H4 (cell line): ENCODE measurements at places on chromosomes 1 and 21. TPM values are rescaled to one million over a fixed set of nuclear protein-coding genes. Genes with fewer than 3 reads are reported as not detected.

DNA sequence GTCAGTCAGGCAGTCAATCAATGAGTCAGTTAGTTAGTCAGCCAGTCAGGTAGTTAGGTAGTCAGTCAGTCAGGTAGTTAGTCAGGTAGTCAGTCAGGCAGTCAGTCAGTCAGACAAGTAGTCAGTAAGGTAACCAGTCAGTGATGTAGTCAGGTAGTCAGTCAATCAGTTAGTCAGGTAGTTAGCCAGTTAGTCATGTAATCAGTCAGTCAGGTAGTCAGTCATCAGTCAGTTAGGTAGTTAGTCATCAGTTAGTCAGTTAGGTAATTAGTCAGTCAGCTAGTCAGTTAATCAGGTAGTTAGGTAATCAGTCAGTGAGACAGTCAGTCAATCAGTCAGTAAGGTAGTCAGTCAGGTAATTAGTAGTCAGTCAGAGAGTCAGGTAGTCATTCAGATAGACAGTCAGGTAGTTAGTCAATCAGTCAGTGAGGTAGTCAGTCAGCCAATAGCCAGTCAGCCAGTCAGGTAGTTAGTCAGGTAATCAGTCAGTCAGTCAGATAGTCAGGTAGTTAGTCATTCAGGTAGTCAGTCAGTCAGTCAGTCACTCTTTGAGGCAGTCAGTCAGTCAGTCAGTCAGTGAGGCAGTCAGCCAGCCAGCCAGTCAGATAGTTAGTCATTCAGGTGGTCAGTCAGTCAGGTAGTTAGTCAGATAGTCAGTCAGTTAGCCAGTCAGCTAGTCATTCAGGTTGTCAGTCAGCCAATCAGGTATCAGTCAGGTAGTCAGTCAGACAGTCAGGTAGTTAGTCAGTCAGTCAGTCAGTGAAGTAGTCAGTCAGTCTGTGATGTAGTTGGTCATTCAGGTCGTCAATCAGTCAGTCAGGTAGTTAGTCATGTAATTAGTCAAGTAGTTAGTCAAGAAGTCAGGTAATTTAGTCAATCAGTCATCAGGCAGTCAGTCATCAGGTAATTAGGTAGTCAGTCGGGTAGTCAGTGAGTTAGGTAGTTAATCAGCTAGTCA, 15.3 kb downstream of the KRTAP10-1 start:
- DNase-seq: no peak

DNA sequence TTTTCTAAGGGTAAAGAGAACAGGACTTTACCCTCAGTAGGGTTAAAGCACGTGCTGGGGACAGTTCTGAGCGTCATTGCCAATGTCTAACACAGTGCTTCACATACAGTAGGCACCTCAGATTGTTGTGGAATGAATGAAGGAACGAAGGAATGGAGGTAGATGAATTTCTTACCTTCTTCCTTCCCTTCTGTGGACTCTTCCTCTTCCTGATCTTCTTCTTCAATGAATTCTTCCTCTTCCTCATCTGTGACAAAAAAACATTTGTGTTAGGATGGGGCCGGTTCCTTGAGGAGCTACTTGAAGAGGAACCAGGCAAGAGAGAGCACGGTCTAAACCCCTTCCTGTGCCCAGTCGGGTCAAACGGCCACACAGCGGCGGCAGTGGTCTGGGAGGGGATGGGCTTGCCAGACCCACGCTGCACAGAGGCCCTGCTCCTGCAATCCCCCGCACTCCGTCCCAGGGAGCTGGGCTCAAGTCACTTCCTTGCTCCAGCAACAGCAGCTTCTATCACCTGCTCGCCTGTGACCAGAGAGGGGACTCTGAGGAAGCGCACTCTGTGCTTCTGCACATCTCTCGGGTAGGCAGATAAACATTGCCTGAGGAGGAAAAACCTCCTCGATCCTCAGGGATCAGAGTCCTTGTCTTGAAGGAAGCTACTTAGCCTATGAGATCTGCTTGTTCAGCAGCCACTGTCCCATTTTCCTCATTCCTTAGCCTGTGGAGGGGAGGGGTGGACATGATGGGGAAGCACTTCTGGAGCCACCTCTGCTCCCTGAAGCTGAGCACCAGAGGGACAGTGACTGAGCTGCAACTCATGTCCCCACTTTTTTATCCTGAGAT, 8.0 kb upstream of the SLC30A2 start:
- no peak for DNase-seq

DNA sequence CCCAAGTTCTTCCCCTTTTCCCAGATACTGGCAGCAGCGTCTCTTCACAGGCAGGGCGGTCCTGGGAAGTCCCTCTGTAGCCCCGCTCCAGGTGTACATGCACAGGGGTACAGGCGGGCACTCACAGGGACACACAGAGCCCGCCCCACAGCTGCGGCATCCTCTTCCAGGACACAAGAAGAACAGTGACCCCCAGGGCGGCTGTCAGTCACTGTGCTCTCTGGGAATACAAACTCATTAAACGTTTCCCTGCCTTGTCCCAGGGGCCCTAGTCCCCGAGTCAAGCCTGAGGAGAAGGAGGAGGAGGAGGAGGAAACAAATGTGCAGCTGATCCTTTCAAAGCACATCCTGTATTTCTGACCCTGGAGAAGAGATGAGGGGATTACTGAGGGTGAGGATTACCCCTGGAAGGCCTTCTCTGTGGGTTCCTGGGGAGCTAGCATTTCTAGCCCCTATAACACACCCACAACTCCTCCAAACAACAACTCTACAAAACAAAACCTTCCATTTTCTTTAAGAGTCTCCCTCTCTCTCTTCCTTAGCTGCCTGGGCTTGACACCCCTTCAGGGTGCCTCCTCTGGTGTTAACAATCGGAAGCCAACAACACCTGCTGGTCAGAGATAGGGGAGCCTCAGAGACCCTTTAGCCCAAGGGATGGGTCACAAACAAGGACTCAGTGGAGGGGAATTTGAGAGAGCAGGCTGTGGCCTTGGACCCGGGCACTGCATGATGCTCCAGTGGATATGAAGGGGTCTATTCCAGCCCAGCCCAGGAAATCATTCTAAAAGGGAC, 28.4 kb upstream of the DMBX1 start:
- DNase-seq: no peak

GRCh38 chr1:232767305-232768074, 37.7 kb upstream of the MAP10 start:
- DNase-seq: peak; percentile 93

DNA sequence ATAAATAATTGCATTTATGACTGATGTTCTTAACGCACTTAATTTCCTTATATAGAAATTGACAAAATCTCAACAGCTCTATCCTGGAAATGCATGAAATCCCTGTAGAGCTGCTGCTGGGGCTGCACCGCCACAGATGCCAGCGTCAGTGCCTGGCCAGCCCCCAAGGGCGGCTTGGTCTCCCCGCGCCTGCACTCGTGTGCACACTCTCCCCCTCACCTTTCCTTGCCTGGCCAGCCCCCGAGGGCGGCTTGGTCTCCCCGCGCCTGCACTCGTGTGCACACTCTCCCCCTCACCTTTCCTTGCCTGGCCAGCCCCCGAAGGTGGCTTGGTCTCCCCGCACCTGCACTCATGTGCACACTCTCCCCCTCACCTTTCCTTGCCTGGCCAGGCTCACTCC, 11.3 kb downstream of the TPRG1L start:
- DNase-seq: no peak

DNA sequence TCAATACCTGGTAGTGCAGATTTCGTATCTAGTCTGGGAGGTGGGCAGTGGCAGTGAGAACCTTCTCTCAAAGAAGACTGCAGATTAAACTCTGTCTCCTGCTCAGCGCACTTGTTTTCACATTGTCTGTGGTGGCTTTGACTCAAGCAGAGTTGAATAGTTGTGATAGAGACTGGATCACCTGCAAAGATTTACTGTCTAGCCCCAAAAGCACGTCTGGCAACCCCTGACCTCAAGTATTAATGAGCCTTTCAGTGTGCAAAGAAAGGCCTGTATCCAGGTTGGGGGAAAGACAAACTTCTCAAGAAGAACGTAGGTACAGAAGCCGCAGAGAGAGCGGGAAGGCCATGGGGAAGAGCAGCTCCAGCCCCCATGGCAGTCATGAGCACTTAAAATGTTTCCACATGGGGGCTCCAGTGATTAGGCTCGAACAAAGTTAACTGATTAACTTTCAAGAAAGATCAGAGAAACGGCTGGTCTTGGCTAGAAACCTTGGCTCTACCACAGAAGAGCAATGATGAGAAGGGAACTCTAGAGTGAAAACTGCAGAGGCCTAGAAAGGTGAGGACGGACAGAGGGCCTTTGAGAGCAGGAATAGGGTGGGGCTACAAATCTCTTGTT, 15.2 kb downstream of the HENMT1 start:
- no peak for DNase-seq

The C1orf116 gene
- not detected in 2 replicates for total RNA-seq

DNA sequence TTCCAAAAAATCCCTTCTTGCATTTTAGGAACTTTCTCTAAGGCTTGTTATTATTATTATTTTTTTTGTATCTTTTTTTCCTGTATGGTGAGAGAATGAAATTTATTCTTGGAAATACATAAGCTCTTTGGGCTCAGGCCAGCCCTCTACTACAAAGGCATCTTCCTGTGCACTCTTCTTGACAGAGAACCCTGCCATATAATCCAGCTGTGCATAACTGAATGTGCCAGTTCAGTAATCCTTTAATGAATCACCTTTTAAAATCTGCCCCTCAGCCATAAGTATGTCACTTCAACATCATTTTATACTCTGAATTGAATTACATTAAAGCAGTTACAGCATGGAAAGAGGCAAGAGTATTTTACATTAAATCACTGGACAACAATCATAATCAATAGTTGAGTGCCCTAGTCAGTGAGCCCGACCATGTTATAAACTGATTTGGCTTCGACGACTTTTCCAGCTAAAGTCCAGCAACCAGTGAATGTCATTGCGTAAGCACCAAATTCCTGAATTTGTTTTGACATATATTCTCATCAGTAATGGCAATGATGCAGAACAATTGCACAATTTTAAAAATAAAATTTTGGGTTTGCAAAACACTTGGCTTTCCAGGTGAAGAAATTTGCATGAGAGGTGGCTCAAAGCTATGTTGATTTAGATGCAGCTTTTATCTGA, 59.2 kb upstream of the KCNK2 start:
- DNase-seq: no peak

The DMBX1 gene
- 0.37 TPM in 2 replicates for total RNA-seq

The SHISAL2A gene
- not detected in 2 replicates for total RNA-seq

DNA sequence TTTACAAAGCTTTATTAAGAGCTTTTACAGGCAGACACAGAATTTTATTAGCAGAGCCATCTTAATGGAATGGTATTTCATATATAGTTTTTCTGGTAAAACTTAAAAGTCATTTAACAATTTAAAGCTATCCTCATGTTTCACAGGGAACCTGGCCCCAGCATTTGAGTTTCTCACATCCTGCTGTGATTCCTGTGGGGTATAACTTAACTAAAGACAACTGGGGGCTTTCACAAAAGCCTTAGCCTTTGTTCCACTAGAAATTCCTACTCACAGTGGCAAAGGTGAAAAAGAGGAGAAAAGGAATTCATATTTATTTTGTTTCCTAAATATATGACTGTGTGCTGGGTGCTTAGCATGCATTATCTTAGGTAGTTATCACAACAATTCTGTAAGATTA, 233.9 kb downstream of the DENND1B start:
- DNase-seq: no peak

The ASTN1 gene
- total RNA-seq: 0.43 and 0.85 TPM in 2 replicates

DNA sequence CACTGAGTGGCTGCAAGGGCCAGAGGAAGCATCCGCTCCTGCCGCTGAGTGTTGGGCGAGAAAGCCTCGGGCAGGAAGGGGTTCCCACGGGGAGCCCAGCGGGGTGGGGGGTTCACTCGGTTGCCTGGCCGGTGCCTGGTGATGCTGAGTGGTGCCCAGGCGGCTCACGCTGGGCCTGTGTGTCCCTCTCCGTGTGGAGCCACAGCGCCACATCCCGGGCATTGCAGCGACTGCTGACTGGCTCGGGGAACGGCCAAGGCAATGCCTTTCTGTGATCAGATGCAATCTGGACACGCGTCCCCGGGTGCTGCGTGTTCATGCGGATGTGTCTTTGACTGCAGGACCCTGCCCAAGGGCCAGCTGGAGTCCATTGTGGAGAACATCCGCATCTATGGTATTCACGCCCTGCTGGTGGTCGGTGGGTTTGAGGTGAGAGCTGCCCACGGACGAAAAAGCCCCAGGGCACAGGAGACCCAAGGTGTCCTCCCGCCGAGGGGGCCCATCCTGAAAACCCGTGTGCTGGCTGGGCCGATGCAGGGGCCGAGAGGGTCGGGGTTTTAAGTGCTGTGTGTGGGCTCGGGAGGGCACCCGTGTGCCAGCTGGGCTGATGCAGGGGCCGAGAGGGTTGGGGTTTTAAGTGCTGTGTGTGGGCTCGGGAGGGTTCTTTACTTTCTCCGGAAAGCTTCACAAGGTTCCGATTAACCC, 16.4 kb downstream of the CFAP410 start:
- DNase-seq: no peak

GRCh38 chr1:110690709-110691365, 16.1 kb upstream of the KCNA3 start:
- no peak for DNase-seq

DNA sequence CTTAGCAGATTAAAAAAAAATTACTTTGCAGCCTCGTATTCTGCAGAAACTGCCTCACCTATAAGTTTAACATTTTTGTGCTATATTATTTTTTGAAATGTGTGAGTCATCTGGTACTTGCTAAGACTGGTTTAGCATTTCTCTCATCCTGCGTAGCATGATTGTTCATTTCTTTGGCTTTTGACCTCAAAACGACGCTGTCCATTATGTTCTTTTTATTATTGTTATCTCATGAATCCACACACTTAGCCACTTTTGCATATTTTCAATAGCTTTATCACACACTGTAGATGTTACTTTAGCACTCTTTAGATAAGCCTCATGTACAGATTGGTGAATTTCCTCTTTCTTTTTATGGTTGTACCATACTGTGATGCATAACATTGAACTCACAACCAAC, 1004.9 kb upstream of the NCAM2 start:
- DNase-seq: no peak

The SPATA46 gene
- not detected in 2 replicates for total RNA-seq

GRCh38 chr1:39270368-39270767, 65.9 kb downstream of the MACF1 start:
- no peak for DNase-seq

GRCh38 chr1:177278626-177279390, 108.0 kb downstream of the BRINP2 start:
- DNase-seq: no peak

The USP1 gene
- total RNA-seq: 55.4 and 63.2 TPM in 2 replicates

The ACKR1 gene
- not detected in 2 replicates for total RNA-seq

The ASCL5 gene
- not detected in 2 replicates for total RNA-seq

The OR2M4 gene
- total RNA-seq: not detected in 2 replicates

The TTC22 gene
- total RNA-seq: not detected in 2 replicates

DNA sequence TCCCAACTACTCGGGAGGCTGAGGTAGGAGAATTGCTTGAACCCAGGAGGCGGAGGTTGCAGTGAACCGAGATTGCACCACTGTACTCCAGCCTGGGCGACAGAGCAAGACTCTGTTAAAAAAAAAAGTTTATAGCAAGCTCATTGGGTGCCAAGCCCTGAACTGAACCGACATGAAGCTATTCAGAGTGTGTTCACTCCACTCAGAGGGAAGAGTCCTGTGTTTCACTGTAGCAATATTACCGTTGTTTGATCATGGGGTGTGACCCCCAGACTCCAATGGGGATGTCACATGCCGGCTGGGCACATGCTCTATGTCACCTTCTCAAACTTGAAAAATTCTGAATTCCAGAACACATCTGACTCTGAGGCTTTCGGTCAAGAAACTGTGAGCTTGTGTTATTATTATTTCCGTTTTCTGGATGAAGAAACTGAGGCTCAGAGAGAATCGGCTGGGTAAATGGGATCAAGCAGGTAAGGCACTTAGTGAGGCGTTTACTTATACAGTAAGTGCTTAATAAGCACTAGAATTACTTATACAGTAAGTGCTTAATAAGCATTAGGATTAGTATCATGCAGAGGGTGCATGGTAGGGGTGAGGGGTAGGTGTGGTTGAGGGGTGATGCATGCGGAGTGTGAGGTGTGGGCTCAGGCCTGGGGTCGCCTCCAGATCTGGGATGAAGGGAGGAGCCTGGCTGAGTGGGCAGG, 36.2 kb downstream of the HSPG2 start:
- no peak for DNase-seq
